GF-D8 (cell line): ENCODE measurements at places on chromosomes 16 and 17.
A peak's percentile ranks its signal among the peaks of the same experiment; 100 is the strongest.

- no peak for DNase-seq
Measured at GRCh38 chr17:46851029-46851741, at the start of gene WNT9B. TSS of gene WNT9B (plus strand) at chr17:46851583. CDS start at chr17:46851639, 56 bp downstream.

- no peak for DNase-seq
Measured at GRCh38 chr17:804541-805435, 22.6 kb downstream of the MRM3 start.

- DNase-seq, result no peak
Measured at GRCh38 chr17:70945386-70945785, 776.1 kb downstream of the KCNJ2 start.

- no peak for DNase-seq
Measured at GRCh38 chr16:4859190-4859899, 12.1 kb downstream of the UBN1 start.

DNA sequence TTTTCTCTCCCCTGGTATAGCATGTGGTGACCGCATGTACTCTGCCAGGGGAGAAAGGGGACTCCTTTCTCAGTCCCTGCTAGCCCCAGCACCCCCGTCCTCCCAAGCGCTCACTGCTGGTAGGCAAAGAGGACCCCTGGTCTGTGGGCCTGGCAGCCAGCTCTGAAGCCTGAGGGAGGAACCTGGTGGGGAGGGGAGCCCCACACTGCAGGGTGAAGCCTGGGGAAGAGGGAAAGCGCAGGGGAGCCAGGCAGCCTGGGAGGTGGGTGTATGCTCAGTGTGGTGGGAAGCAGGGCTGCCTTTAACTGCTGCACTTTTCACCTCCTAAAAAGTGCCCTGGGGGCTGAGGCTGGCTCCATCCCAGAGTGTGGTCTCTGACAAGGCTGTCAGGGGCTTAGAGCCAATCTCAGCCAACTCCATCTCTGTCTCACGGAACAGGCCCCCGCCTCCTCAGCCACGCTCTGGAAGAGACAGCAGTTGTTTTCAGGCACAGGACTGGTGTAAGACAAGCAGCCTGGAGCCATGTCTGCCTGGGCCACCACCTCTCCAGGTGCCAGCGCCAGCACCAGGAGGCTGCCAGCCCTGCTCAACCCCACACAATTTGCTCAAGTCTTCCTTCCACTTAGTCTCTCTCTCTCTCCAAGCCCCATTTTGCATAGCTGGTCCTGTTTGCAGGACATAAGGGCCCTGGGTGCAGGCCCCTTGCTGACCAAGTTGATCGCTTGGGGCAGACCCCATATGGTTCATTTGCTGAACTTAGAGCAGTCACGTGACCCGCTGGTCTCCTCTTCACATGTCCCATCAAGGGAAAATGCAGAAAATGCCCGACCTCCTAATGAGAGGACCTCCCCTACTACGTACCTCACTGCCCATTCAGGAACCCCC, 14.7 kb upstream of the TBX2 start:
- no peak for DNase-seq

DNA sequence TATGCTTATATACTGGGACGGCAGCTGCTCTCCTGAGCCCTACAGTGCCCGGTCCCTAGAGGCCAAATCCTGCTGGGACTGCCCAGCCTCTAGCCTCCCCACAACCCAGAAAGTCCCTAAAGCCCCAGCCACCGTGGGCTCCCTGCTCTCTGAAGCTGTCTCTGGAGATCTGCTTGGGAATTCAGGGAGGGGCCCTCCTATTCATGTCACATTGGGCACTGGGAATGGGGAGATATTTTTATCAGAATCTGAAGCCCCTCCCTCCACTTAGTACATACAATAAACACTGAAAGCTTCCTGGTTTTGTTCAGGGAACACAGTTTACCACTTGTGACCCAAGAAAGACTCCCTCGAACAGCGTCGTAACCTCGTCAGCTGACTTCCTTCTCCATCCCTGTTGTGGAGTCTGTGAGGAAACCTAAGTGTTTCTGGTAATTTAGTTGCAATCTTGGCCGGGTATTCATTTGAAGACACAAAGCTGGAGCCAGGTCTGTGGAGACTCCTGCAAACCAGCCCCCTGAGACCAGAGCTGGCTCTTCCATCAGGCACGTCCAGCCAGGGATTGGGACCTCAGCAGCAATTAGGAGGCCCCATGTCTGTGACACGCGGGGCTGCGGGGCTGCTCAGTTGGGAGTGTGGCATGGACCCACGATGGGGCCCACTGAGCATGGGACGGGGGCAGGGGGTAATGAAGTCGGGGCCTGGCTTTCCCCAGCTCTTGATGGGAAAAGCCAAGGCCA, 38.5 kb downstream of the PGS1 start:
- DNase-seq, result peak; percentile 72

GRCh38 chr16:80500116-80500859, 40.5 kb upstream of the DYNLRB2 start:
- DNase-seq, result no peak

DNA sequence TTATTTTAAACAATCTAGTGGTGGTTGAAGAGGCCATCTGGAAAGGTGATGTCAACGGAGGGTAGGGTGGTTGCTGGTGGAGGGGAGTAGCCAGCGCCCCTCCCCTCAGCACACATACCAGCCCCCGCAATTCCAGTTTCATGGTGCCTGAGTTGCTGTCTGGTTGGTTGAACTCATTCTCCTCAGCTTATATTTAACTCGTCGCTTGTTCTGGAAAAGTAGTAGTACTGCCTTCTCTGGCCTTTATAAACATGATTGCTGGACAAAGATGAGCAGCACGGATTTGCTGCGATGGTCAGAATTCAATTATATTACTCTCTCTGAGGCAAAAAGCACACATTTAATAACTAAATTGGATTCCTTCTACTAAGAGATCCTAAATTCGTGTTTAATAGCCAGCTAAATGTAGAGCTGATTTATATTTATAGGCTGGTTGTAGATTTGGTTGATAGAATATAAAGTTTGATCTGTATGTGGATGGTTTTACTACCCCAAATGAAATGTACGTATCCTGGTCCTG, 238.0 kb upstream of the TBX2 start:
- DNase-seq, result no peak

- DNase-seq, result no peak
Measured at GRCh38 chr17:82022310-82022980, at the start of gene CENPX. TSS of gene CENPX (minus strand) at chr17:82022878. CDS start at chr17:82022861, 17 bp downstream.

- DNase-seq, result peak; percentile 96
Measured at GRCh38 chr16:21611556-21612384, 12.4 kb downstream of the METTL9 start.

DNA sequence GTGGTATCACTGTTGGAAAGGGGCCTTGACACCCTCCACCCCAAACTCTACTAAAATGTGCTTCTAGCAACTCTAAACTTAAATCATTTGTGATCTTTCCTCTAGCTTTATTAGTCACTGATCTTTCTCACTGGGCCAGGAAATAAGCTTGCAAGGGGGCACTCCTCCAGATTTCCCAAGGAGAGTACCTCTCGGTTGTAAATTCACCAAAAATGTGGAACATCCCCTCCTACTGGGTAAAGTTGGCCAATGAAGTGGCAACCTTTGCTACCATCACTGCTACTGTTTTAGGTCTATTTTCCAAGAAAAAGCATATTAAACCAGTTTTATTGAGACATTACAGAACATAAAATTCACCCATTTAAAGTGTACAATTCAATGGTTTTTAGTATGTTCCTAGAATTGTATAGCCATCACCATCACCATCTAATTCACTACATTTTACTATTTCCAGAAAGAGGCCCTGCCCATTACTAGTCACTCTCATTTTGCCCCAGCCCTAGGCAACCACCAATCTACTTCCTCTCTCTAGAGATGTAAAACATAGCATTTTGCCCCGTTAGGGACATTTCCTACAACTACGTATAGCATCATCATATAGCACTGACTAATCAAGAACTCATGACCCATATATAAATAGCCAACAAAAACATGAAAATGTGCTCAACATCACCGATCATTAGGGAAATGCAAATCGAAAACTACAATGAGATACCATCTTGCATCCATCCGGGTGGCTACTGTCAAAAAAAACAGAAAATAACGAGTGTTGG, 44.6 kb upstream of the ADCY9 start:
- no peak for DNase-seq

DNA sequence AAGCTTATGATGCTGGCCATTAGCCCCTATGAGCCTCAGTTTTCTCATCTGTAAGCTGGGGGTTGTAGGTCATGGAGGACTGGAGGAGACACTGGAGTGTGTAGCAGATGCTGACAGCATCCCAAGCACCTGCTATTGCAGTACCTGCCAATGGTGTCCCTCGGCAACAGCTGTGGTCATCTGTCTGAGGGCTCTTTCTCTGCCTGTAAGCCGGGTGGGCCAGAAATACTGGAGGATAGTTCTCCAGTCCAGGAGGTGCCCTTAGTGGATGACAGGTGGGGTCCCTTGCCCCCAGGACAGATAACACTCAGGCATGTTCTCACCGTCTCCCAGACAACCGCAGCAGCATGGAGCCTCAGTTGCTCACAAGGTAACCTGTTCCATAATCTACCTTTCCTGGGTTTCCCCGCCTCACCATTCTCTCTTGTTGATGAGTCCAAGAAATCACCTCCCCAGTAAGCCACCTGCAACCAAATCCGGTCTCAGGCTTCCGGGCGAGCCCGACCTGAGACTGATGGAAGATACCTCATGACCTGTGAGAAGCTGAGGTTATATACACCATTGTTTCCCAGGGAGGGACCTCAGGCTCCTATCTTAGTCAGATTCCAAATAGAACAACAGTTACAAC, 23.8 kb downstream of the NLRP1 start:
- no peak for DNase-seq

DNA sequence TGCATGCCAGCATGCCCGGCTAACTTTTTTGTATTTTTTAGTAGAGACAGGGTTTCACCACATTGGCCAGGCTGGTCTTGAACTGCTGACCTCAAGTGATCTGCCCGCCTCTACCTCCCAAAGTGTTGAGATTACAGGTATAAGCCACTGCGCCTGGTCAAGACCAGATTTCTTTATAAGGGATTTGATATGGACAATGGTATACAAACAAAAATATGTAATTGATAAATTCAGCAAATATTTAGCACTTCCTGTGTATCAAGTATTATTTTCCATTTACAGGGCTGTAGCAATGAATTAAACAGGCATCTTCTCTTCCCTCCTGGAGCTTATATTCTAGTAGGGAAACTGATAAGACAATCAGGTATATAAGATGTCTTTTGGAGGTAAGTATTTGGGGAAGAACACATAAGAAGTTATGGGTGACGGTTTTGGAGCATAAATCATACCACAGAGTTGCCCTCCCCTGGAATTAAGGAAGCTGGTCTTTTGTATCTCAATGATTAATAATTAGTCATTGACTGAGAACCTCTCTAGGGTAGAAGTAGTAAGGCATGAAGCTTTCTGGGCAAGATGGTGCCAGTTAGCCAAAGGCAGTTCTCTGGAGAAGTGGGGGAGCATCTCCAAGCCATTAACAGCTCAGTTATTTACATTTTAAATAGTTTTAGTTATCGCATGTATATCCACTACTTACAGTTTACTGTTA, 35.8 kb downstream of the TANC2 start:
- no peak for DNase-seq

DNA sequence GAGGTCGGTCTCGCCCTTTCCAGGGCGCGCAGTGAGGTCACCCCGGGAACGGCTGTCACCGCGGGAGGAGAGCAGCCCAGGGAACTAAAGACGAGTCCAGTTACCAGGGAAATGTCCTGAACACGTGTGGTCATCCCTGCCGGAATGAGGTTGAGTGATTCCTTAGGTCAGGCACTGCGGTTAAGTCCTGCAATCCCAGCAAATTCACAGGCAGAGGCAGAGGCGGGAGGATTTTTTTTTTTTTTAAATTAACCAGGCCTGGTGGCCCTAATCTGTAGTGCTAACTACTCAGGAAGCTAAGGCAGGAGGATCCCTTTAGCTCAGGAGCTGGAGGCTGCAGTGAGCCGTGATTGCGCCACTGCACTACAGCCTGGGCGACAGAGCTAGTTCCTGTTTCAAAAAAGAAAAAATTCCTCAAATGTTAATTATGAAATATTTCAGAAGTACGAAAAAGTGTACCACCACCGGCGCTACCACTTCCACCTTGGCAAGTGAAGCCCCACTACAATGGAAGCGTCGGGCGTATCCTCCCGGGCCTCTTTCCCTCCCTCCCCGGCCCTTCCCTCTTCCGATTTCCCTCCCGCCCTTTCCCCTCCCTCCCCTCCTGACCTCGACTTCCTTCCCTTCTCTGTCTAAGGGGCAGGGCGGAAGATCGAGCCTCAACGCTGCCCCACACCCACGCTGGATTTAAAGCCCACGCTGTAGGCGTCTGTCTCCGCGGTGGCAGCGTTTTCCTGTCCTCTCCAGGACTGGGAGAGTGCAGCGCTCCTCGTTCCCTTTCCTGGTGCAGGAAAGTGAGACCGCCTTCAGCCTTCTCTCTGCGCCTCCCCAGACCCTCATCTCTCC, 27.3 kb downstream of the SLFN11 start:
- DNase-seq, result peak; percentile 68

GRCh38 chr17:50289278-50289677, 15.0 kb downstream of the TMEM92 start:
- no peak for DNase-seq

DNA sequence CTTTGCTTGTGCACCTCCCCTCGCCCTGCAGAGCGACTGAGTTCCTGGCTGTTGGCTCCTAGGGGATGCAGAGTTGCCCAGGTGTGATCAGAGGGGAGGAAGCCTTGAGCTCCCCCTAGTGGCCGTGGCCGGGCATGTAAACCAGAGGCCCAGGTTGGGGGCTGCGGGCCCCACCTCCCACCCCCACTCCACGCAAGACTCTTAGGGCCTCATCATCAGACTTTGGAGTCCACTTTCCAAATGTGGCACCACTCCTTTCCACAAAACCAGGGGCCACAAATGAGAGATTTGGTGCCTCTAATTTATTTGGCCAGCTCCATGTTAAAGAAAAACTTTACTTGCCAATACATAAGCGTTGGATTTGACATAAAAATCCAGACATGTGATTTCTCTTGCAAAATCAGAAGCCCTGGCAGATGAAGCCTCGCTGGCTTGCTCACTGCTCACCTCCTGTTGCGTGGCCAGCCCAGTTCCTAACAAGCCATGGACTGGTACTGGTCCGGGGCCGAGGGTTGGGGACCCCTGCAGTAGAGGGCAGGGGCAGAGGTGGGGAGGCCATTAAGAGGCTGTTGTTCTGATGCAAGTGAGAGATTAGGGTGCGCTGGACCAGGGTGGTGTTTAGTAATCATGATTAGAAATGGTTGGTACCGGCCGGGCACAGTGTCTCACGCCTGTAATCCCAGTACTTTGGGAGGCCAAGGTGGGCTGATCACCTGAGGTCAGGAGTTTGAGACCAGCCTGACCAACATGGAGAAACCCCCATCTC, 28.7 kb upstream of the GAS7 start:
- no peak for DNase-seq

- DNase-seq, result no peak
Measured at GRCh38 chr16:2790631-2791030, 3.3 kb upstream of the PRSS33 start.

DNA sequence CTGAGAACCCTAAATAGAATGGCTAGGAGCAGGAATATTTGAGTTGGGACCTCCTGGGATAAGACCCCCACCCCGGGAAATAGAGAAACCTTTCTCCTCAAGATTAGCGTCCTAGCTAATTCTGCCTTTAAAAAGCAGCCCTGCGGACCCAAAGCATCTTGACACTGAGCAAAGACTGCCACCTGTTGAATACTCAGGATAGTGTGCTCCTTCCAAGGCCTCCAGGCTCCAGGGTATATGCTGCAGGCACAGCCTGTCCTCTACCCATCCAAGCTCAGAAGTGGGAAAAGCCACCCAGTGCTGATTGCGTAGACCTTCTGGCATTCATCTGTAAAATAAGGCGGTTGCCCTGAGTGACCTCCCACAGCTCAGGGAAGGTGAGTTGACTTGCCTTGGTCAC, 456.2 kb upstream of the DYNLRB2 start:
- DNase-seq, result no peak
